GM12891 (cell line): ENCODE measurements at places on chromosomes 4 and X.

- DNase-seq: no peak
These were observed 68.0 kb downstream of the IL21 start for GRCh38 chr4:122552898-122553297.

DNA sequence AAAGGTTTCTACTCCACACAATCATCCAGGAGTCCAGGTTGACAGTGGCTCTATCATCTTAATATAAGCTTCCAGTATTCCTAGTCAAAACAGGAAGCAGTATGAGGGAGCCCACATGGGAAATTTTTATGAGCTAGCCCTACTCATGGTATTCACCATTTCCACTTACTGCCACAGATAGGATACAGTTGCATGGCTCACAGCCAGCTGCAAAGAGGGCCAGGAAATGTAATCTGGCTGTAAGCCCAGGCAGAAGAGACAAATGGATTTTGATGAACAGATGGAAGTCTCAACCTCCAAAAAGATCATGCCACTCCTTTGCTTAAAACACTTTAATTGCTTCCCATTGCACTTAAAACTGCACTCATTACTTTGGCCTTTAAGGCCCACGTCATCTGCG, 150.6 kb downstream of the ADAMTS3 start:
- no peak for DNase-seq

GRCh38 chr4:52407545-52407944, 251.6 kb downstream of the USP46 start:
- no peak for DNase-seq

DNA sequence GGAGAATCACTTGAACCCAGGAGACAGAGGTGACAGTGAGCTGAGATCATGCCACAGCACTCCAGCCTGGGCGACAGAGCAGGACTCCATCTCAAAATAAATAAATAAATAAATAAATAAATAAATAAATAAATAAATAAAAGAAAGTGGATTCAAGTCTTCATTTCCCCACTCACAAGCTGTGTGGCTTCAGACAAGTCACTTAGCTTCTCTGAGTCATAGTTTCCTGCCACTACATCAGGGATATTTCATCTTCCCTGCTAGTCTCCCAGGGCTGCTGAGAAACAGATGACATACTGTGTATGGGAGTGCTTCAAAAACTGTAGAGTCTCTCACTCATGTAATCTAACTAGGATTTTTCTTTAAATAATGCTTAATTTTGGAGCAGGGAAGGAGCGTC, 37.2 kb downstream of the TBC1D9 start:
- no peak for DNase-seq

GRCh38 chr4:4446434-4446833, 59.5 kb downstream of the NSG1 start:
- no peak for DNase-seq

DNA sequence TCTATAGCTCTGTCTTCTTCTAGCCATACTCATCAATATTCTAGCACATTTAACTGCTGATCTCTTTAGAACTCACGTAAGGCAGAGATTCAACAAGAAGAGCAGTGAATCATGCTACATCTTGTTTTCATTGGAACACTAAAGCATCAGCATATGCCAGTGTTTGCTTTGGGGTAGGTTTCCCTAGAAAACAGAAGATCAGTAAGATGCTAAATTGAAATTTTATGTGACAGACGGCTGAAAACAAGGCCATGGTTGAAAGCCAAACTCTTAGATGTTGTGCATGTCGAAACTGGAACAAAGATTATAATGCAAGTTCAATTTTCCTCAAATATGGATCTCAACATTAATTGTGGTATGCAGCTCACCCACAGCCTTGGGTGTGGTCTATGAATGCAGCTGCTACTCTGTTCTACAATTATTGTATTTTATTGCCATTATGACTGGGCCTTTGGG, 107.6 kb downstream of the PDLIM5 start:
- DNase-seq: no peak

DNA sequence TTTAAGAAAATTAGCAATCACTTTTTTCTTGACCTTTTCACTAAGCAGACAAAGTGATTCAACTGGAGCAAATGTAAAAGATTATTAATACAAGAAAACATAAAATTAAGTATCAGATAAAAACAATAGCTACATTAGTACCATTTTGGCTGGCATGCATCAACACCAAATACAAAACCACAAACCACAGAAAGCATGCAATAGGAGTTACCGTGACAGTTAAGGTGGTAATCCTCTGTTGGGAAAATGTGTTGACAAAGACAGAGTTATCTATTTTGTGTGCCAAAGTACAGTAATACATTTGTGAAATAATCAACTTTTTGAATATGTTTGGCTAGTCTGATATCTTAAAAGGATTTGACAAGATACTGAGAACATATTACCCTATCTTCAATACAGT, 89.8 kb upstream of the ETNPPL start:
- no peak for DNase-seq

DNA sequence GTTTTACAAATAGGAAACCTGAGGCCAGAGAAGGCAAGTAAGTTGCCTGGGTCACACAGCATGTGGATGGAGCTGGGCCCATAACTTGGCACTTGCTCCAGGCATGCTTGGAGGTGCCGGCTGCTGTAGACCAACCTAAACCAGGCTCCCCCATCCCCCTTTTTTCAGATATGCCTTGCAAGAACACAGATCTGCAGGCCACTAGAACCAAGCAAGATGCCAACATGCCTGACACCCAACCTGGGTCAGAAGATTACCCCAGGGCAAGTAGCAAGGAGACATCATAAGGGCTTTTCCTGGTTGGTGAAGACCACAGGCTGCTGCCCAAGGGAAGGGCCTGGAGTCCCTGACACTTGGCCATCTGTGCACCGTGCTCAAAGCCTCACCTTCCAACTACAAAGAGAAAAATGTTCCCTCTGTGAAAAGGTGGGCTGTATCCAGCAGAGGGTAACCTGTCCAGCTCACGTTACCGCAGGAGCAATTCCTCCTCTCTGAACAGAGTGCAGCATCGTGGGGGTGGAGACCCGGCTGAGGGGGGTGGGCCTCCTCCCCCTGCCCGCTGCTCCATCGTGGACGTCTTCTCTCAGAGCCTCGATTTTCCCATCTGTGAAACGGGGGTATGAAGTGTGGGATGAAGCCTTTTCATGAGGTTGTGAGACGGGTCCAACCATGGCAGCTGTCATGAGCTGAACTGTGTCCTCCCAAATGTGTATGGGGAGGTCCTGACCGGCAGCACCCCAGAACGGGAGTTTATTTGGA, 23.0 kb downstream of the HMX1 start:
- DNase-seq: no peak

DNA sequence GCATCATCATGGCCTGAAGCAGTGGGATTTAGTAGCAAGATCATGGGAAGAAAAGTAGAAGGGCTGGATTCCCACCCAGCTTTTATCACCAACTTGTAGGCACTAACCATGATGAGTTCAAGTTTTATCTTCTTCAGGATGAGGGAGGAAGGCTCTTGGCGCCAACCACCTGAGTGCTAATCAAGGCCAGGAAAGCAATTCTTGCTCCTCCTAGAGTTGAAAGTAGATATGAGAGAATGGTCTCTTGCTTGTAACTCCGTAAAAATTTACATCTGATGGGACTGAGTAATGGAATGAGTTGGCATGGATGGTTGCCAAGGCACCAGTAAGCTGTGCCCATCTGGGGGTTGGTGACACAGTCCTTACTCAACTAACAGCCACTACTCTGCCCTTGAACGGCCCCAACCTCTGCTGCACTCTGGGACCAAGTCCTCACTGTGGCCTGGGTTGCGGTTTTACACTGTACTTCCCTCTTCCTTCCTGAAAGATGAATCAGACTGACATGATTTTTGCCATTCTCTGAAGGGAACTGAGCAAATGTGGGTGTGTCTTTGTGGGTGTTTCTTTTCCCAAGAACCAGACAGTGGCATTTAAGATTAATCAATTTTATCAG, 39.4 kb upstream of the NDP start:
- DNase-seq: no peak

- DNase-seq: no peak
These were observed 41.6 kb downstream of the ARHGAP10 start for GRCh38 chr4:147773261-147774184.

DNA sequence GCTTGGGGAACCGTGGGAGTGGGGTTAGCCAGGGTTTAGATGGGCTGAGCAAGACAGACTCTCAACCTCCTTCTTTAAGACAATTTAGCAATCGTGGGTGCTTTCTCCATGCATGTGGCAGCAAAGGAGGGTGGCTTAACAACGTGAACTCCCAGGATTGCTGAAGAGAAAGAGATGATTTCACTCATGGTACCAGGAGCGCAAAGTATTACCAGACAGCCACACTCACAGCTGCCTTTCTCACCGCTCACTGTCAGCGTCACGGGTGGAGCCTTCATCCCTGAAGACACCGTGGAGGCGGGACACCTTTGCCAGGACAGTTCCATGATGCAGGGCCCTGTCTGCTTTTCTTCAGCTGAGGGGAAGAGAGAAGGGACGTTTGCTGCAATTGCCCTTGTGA, 212.5 kb upstream of the PSAPL1 start:
- no peak for DNase-seq

GRCh38 chrX:9352694-9353411, 112.0 kb upstream of the TBL1X start:
- DNase-seq: no peak

GRCh38 chrX:2696698-2697215, 5.7 kb downstream of the CD99 start:
- DNase-seq: peak; percentile 42

- no peak for DNase-seq
These were observed 10.5 kb upstream of the DHX15 start for GRCh38 chr4:24594887-24595286.

DNA sequence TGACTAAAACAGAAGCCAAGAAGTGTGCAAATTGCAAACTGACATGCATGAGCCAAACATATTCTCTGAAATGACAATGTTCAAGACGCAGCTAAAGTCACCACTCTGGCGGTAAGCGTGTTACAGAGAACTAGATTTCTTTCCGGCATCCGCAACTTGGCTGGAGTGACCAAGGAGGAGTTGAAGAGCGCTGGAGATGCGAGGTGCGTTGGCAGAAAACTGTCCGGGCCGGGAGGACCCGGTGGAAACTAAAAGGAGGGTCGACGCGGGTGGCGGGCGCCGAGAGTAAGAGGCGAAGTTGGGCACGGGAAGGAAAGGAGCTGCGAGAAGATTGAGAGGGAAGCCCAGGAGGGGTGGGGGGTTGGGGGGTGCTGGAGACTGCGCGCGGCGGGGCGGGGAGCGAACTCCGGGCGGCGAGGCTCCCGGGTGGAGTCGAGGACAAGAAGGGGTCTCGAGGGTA, 807 bp downstream of the SEL1L3 start:
- no peak for DNase-seq

DNA sequence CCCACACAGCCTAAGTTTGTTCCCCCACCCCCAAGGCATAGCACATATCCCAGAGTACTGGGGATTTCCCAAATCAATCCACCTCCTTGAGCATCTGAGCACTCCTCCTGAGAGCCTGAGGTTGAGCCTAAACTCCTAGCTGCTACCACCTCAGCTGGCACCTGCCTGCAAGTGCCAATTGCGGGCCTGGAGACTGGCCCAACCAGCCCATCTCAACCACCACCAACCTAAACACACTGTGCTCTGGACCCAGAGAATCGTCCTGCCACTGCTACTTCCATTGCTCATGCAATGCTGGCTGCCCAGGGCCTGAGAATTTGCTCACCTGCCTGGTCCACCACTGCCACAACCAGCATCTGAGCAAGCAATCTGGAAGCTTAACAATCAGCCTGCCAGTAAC, 177.1 kb downstream of the FGF13 start:
- DNase-seq: no peak

DNA sequence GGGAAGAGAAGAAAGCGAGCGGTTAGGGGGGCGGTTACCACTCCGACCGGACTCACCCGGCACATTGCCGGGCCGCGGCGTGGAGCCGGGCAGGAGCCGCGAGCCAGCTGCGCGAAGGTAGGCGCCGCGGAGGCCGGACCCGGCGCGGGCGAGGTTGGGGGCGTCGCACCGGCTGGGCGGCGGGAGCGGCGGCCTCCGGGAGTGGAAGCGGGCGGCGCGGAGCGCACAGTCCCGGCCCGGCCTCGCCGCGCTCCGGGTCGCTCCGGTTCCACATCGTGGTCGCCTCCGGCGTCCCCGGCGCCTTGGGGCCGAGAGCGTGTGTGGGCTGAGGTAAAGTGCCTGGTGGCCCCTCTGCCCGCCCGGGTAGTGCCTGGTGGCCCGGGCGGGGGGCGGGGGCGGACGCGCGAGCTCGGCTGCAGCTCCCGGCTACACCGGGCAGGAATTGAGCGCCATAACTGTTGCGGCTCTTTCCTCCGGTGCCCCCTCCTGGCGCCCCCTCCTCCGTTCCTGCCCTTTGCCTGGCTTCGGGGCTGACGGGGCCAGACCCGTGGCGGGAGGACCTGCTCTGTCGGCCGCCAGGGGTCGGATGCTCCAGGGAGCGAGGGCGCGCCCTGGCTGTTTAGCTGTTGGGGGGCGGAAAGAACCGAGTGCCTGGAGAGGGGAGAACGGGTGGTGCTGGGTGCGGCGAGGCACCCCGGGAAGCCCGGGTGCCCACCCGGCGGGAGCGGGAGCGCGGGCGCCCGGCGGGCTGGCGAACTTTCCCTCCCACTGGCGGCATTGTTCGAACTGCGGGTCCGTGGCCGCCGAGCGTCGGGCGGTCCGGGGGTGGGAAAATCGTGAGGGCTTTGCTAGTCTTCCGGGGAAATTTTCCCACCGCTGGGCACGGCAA, 626 bp downstream of the JADE3 start:
- DNase-seq: peak; percentile 26
